ENCODE measurements at places on chromosomes 7 and 10.

GRCh38 chr7:29354340-29354739, 159.8 kb downstream of the CHN2 start:
- DNase-seq: no peak

GRCh38 chr10:17053061-17053460, 76.5 kb downstream of the CUBN start:
- no peak for DNase-seq

DNA sequence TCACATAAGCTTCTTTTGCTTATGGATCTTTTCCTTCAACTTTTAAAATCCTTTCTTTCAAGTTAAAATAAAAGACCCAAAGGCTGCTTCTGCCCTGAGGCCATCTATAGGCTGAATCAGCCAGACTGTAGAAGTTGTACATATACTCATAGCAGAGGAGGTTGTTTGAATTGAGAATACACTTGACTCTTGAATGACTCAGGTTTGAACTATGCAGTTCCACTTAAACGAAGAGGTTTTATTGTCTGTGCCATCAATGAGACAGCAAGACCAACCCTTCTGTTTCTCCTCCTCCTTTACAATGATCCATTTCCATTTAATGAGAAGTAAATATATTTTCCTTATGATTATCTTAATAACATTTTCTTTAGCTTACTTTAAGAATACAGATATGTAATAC, 5.8 kb downstream of the ZNF365 start:
- DNase-seq: no peak

DNA sequence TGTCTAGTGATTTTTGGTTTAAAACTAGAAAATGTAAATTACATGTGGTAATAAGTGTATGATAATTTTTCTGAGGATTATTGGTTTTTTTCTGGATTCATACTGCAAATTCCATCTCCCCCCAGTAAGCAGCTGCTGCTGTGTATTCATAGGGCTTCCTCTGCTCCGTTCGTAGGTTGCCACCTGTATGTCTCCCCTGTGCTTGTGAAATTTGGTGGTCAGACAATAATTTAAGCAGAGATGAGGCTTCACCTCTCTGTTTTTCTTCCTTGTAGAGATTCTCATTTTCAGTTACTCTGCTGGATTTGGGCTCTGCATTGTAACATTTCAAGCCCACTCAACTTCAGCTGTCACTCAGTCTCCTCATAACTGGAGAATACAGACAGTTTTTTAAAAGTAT, 50.9 kb downstream of the FOXI2 start:
- DNase-seq: no peak

DNA sequence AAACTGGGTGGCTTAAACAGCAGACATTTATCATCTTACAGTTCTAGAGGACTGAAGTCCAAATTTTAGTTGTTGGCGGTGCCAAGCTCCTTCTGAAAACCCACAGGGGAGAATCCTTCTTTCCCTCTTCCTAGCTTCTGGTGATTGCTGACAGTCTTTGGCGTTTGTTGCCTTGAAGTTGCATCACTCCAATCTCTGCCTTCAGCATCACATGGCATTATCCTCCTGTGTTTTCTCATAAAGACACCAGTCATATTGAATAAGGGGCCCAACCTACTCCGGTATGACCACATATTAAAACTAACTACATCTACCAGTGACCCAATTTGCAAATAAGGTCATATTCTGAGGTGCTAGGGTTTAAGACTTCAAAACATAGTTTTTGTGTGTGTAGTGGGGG, 472.1 kb upstream of the IGFBP3 start:
- no peak for DNase-seq

- no peak for DNase-seq
Measured at GRCh38 chr7:11256501-11256900, 282.8 kb downstream of the PHF14 start.

DNA sequence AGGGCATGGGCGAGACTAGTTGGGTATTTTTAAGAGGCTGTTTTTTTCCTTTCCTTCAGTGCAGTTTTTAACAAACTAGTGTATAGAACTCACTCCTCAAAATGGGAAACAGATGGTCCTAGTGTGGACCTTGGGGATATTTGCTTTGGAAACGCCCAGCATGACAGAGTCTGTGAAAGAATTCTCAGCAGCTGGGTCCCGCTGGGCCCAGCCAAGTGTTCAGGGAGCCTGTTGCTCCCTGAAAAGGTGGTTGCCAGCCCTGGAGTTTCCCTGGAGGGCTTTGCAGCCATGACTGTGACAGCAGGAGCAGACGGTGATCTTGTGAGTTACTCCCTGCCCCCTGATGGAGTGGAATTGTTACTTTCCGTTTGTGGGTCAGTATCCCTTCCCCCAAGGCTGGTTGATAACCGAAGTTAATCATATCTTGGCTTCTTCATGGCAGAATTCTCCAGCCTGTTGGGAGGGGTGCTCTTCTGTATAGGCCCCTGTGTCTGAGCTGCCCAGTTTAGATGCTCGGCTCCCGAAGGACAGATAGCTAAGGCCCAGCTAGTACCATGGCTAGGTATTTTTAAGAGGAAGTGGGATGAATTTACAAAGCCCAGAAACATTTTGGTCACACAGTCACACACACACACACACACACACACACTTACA, 278.6 kb upstream of the HABP2 start:
- no peak for DNase-seq

DNA sequence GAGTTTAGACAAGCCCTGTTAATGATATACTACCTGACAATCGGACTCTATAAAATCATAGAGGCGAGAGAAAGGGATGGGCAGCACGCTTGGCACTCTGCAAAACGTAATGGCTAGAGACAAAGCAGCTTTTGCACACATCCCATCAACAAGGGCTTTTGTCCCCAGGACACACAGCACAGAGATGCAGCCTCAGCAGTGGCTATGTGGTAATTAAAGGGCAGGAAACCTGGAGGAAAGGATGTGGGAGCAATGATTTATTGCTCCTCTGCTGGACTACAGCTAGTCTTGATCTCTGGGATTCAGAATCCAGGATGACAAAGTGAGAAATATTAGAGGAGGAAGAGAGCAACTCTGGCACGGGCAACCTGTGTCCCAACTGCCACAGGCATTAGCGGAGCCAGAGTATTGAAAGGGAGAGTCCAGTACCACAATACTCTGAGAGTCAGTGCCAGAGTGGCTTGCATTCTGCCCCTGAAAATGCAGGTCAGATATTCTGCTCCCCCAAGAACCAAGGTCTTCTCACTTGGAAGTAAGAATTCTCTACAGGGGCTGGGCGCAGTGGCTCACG, 96.5 kb downstream of the ARMH3 start:
- DNase-seq: no peak

GRCh38 chr7:47361746-47362215, 220.1 kb downstream of the TNS3 start:
- DNase-seq: no peak

- DNase-seq: no peak
Measured at GRCh38 chr7:128741491-128741890, 2.3 kb downstream of the CALU start.

DNA sequence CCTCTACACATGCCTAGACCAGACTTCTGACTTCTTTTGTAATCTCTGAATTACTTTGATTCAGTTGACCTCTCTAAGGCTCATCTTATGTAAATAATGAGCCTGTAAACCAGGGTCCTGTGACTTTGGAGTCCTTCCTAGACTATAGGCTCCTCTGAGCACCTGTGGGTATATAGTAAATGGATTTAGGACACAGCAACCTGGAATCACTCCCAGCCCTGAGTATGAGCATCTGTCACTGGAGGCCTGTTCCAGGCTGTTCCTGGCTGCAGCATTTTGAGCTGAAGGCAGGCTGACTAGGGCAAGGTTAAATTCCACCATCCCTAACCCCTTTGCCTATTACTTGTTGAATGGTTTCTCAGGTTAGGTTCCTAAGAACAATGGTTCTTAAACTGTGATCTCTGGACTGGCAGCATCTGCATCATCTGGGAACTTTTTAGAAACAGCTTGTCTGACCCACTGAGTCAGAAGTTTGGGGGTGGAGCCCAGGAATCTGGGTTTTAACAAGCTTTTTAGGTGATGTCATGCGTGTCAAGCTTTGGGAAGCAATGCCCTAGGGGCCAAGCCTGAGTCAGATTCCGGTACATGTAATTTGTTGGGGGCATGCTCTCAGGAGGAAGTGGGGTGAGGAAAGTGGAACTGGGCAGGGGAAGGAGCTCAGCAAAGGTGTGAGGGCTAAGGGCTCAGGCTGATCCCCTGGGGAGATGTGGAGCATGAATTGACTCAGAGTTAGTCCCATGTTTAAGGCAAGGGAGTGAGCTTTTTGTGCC, 28.2 kb downstream of the MINDY4 start:
- no peak for DNase-seq

DNA sequence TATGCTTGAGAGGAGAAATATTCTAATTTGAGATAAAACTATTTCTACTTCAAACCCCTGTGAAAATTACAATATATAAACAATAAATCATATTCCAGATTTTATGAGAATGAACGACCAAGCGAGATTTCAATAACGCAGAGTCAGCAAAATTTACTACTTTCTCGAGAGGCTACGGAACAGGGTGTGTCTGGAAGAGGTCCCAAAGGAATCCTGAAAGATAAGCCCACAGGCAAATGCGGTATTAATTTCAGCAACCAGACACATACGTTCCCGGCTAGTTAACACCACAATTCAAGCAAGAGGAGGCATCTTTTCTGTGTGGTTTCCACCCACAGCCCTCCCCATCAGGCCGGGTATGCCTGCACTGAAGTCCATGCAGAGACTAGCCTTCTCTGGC, 26.4 kb downstream of the BEND7 start:
- DNase-seq: no peak

DNA sequence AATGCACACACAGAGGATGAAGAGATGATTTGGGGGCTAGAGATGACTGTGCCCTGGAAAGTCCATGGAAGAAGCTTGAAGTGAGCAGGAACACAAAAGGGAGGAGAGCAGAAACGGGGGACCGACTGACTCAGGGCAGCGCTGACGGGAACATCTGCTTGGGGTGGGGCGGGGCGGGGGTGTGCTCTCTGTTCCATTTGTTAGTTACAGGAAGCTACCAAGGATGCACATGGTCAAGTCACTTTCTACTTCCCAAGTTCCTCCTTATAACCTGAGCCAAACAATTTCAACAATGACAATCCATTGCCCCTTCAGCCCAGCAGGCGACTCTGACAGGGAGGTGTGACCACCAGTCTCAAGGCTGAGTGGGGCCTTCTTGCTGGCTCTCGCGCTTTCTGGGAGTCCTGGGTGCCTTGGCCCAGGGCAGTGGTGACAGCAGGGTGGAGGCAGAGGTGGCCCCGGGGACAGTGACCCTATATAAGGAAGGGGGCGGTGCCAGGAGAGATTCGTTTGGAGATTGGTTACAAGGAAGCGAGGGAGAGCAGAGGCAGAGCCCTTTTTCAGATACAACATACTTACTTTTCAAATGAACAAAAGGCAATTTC, 39.6 kb downstream of the CLEC2L start:
- DNase-seq: no peak

- no peak for DNase-seq
Measured at GRCh38 chr10:62231371-62231770, 37.3 kb downstream of the RTKN2 start.

- DNase-seq: no peak
Measured at GRCh38 chr7:37765872-37766525, 82.4 kb upstream of the NME8 start.

DNA sequence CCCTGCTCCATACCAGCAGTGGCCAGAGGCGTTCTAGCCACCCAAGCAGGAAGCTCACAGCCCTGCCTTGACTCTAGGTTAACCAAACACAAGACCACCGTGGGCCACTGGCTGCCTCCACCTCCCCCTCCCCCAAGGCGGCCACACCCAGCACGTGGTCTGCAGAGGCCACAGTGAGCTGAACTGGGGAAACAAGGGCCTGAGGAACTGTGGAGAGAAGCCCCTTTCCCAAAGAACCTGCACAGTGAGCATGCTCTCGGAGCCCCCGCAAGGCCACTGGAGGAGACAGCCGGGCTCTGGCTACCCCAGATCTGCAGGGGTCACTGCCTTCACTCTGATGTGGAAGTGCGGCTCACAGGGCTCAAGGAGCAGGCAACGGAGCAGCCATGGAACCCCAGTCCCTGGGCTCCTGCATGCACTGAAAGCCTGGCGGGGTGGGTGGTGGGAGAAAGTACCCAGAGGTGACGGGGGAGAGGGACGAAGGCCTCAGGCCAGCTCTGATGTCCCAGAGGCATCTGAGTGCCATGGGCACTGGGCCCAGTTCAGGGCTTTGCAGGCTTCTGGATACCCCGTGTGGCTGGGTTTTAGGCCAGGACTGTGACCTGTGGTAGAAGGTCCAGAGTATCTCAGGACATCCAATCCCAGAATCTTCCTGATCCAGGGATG, 189.2 kb downstream of the EBF3 start:
- DNase-seq: no peak

Data from liver (tissue), 10 donors.